Naive thymus-derived CD8-positive, alpha-beta T cell (primary cell): ENCODE measurements at places on chromosomes 3 and 15. TPM values are rescaled to one million over a fixed set of nuclear protein-coding genes. Genes with fewer than 3 reads are reported as not detected.

- no peak for DNase-seq
- no peak overlapping the region for H3K27ac ChIP-seq
- peaks cover under 1% of the 10 kb centered on the region for H3K4me1 ChIP-seq
- no peak overlapping the region for H3K4me3 ChIP-seq
- no peaks in the 10 kb centered on the region for H3K27me3 ChIP-seq
Observed at GRCh38 chr3:195337747-195338146, 66.8 kb upstream of the XXYLT1 start.

DNA sequence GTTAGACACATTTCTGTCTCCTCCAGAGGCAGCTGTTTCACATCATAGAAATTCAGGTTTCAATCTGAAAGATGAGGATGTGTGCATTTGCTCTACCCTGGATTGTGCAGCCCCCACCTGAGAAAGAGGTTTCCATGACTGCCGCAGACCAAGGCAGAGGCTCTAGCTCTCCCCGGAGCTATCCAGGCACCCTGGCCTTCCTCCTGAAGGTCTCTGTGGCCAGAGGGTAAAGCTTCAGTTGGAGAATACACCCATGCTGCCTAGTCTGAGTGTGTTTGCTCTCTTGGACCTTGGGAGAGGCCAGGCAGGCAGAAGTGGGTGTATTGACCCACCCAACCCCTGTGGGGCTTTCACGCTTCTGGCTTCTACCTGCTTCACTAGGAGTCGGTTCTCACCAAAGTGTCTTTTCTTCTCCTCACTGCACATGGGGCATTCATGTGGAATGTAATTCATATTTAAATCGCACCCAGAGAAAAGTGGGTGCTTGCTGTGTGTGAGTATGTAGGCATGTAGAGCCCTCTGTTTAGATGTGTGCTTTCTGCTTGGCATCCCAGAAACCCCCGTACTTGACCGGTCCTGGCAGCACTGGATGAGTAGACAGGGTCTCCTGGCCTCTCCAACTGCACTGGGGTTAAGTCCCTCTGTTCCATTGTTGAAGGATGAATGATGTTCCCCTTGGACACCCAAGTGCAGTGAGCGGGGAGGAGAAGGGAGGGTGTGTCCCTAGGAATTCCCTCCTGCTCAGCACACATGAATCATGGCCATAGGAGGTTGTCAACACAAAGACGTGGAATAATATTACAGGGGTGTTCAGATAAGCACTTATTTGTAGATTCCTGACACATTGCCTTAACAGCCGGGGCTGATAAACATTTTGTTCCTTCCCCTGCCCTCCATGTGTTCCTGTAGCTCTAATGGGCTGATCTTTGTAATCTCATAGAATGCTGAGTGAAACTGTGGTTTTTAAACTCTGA lies 20.3 kb upstream of the RAB6B start:
- DNase-seq: no peak
- no peak overlapping the region for H3K4me3 ChIP-seq
- H3K27ac ChIP-seq: no peak overlapping the region
- H3K27me3 ChIP-seq: peaks cover 13% of the 10 kb centered on the region

SCN5A gene
- total RNA-seq: 0.25 TPM

DNA sequence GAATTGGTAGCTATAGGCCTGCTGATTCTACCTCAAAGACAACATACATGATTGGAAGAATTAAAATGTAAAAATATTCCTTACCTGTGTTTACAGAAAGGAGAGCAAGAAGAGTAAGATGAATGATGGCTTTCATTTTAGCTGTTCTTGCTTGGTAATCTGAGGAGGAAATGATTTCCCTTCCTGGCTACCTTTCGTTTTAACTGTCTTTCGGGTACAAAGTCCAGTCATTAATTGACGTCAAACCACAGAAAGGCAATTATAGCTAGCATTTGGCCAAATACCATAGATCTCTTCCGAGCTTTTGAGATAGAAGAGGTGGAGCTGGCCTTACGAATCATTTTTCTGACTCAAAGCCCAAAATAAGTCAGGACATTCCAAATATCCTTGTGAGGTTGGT lies at the start of gene MUC13:
TSS of gene MUC13 (minus strand) at position 175 of the 400 bp plus-strand sequence. CDS start at position 136, 39 bp downstream.
- H3K27me3 ChIP-seq: peaks cover 5% of the 10 kb centered on the region
- no peak within 1 kb of the TSS for H3K4me3 ChIP-seq
- no peaks in the 10 kb centered on the region for H3K4me1 ChIP-seq
- no peak for DNase-seq
- H3K27ac ChIP-seq: no peak within 1 kb of the TSS
- no peaks in the 10 kb centered on the region for H3K36me3 ChIP-seq

GRCh38 chr15:61205346-61205921 lies 23.7 kb downstream of the RORA start:
- no peaks in the 10 kb centered on the region for H3K36me3 ChIP-seq
- no peak overlapping the region for H3K27ac ChIP-seq
- H3K27me3 ChIP-seq: peaks cover 2% of the 10 kb centered on the region

DNA sequence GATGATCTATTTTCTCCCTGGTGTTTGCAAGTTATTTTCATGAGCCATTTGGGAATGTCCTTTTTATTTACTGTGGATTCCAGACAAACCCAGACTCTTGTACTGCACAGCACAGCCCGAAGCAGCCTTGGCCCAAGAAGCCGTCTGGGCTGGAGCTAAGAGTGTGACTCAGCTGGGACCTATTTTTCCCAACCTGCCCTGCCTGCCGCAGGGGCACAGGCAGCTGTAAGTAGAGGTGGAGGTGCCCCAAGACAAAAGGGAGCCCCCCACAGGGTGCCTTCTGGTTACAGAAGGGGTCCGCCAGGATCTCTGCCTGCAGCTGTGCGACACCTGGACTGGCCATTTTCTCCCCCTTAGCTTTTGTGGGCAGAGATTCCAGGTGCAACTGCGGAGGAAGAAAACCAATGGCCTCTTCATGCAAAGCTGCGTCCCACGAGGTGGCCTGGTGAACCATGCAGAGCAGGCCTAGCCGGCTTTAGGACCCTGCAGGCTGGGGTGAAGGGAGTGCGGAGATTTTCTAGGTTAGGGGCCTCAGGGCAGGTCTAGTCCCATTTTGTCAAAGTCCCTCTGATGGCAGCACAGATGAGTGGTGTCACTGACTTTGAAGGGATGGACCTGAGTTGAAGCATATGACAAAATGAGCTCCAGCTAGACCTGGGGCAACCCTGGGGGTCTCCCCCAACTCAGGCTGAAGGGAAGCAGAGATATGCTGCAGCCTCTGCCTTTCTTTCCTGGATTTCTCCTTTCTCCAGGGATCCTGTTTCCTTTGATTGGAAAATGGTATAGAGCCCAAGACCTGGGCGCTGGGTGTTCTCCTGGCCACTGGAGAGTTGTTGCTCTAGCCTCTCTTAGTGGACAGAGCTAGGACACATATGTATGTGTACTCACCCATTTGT lies 131.2 kb downstream of the KLF13 start:
- H3K27ac ChIP-seq: no peak overlapping the region
- H3K36me3 ChIP-seq: peaks cover 5% of the 10 kb centered on the region
- peaks cover 29% of the 10 kb centered on the region for H3K4me1 ChIP-seq
- no peak overlapping the region for H3K4me3 ChIP-seq
- H3K27me3 ChIP-seq: no peaks in the 10 kb centered on the region

DNA sequence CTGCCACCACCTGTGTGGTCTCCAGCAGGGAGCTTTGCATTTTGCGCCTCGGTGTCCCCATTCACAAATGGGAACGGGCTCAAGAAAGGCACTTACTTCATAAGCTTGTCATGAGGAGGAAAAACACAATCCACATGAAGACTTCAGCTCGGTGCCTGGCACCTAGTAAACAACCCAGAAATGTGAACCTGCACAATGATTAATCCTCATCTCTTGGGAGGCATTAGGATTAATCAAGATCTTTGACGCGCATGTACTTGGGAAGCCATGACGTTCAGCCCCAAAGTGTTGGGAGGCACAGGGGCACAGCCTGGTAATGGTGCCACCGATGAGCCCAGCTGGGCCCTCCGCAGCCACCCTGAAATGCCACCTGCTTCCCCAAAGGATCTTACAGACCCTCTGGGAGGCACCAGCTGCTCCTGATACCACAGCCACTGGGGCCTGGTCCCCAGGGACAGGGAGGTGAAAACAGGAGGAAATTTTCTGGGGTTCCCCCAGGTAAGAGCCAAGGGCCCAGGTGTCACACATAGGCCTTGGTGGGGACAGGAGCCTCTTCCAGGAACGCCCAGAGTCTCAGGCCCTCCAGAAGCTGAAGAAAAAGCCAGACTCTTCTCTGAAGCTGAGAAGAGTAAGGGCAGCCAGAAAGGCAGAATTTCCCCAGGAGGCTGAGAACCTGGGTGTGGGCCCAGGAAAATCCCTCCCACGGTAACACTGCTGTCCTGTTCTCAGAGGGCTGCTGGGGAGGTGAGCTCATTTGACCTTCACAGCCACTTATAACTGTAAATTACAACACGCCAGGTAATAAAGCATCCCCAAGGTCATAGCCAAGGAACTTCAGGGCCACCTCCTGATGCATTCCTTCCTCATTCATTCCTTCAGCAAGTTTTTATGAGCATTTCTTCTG lies 507.5 kb downstream of the SHQ1 start:
- DNase-seq: no peak
- H3K27ac ChIP-seq: peak overlapping the region; percentile 54
- H3K27me3 ChIP-seq: no peaks in the 10 kb centered on the region

- H3K4me3 ChIP-seq: no peak overlapping the region
- H3K27ac ChIP-seq: peak overlapping the region; percentile 83
- H3K4me1 ChIP-seq: peaks cover 6% of the 10 kb centered on the region
Observed at GRCh38 chr15:44593042-44593736, 56.2 kb downstream of the EIF3J start.

NR2E3 gene
- total RNA-seq: not detected

GRCh38 chr15:40265355-40265754 lies 17.5 kb downstream of the ANKRD63 start:
- no peak overlapping the region for H3K4me3 ChIP-seq
- no peaks in the 10 kb centered on the region for H3K4me1 ChIP-seq
- no peaks in the 10 kb centered on the region for H3K36me3 ChIP-seq
- DNase-seq: no peak
- no peak overlapping the region for H3K27ac ChIP-seq

ZNF660 gene
- 1.7 TPM for total RNA-seq

DNA sequence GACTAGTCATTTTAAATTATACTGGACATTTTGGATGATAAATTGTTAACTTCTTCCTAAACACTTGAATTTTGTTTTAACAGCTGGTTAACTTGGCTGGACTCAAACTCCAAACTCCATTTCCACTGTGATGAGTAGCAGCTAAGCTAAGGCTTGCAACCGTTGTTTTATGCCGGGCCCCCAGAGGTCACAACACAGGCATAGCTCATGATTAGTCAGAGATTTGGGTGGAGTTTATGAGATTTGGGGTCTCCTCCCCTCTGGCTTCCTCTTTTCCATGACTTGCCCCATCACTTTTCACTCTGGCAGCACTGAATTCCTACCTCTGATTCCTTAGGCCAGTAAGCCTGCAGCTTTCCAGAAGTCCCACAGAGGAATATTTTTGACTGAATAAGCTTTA lies 12.8 kb downstream of the THAP10 start:
- peaks cover 26% of the 10 kb centered on the region for H3K27me3 ChIP-seq
- no peak overlapping the region for H3K4me3 ChIP-seq
- no peak for DNase-seq
- no peaks in the 10 kb centered on the region for H3K36me3 ChIP-seq
- no peaks in the 10 kb centered on the region for H3K4me1 ChIP-seq

CSPG4 gene
- total RNA-seq: not detected

GRCh38 chr3:129688271-129688895 lies 81.9 kb upstream of the PLXND1 start:
- no peaks in the 10 kb centered on the region for H3K36me3 ChIP-seq
- no peak for DNase-seq
- no peak overlapping the region for H3K4me3 ChIP-seq
- peaks cover 8% of the 10 kb centered on the region for H3K4me1 ChIP-seq
- H3K27ac ChIP-seq: no peak overlapping the region
- H3K27me3 ChIP-seq: no peaks in the 10 kb centered on the region

ZNF501 gene
- 4.5 TPM for total RNA-seq

GRCh38 chr15:54567408-54568035 lies 589.3 kb downstream of the UNC13C start:
- DNase-seq: no peak
- H3K4me3 ChIP-seq: no peak overlapping the region

SOX14 gene
- not detected for total RNA-seq

ANKUB1 gene
- not detected for total RNA-seq
